ENCODE measurements at places on chromosomes 12 and 14. TPM values are rescaled to one million over a fixed set of nuclear protein-coding genes. Genes with fewer than 3 reads are reported as not detected.
A peak's percentile ranks its signal among the peaks of the same experiment; 100 is the strongest.

The C12orf54 gene
- not detected for total RNA-seq

The KRT77 gene
- not detected for total RNA-seq

The MYO1H gene
- not detected for total RNA-seq

The SYCP3 gene
- not detected for total RNA-seq

DNA sequence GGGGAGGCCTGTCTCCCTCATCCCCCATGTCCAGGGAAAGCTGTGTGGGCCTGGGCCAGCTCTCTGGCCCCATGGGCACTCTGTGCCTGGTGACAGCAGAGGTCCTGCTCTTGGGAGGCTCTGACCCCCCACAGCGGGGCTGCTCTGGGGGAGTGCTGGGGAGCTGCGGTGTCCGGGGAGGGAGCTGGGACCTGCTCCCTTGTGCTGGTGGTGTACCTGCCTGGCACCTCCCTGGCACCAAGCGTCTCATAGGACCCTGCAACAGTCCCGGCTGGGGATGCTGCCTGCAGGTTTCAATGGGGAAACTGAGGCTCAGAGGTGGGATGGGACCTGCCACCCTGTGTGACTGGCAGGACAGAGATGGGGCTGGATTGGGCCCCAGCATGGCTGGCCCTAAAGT is 111.3 kb downstream of the KIF26A start:
- no peaks in the 10 kb centered on the region for H3K27me3 ChIP-seq
- H3K27ac ChIP-seq = no peak overlapping the region
- H3K36me3 ChIP-seq = peaks cover 5% of the 10 kb centered on the region
- H3K4me1 ChIP-seq = no peaks in the 10 kb centered on the region
- H3K4me3 ChIP-seq = no peak overlapping the region

- no peak overlapping the region for H3K27ac ChIP-seq
- H3K4me1 ChIP-seq = peaks cover 17% of the 10 kb centered on the region
Measured at GRCh38 chr12:18581232-18581962, 156.4 kb downstream of the PLCZ1 start.

DNA sequence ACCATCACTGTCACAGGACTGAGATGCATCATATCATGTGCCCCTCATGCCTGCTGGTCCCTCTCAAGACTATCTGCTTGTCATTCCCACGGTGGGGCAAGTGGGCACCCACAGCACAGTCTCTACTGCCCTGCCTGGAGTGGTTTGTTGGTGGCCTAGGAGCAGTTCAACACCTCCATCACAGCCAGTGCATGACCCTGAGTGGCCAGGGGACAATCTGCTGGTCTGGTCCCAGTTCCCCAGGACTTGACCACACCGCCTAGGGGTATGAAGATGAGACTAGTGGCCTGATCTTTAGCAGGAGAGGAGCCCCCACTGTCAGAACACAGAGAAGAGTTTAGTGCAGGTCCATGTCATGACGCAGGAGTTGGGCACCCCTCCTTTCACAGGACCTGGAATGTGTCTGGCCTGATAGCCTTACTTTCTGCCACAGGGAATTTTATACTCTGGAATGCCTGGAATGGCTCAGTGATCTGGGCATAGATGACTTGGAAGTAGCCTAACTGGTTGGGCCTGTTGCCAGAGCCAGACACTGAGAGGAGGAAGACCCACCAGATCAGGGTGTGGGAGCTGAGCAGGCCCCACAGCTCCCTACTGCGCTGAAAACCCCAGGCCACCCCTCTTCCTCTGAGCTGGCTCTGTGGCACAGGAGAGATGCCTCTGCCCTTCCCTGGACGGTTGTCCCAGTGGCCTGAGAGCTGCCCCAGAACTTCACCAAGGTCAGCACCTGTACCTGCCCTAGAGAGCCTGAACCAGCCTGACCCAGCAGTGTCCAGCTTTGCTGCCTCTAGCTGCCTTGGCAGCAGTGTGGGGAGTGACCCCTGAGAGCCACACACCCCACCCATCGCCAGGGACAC is 83.3 kb downstream of the PUS7L start:
- no peaks in the 10 kb centered on the region for H3K36me3 ChIP-seq
- H3K27me3 ChIP-seq = no peaks in the 10 kb centered on the region
- DNase-seq = no peak

DNA sequence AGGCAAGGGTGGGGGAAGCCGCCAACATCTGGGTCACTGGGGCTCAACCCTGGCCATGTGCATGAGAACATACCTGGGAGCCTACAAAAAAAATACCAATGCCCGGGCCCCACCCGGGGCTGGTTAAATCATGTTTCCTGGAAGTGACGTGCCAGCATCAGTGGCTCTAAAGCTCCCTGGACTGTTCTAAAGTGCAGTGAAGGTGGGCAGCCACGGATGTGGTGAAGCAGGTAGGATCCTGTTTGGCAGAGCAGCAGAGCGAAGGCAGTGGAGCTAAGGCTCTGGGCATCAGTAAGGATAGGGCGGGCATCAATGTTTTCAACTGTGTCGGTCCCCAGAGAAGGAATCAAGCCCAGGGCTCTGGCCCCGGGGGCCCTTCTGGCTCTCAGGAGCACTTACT is 525 bp upstream of the GPR68 start:
- no peak for DNase-seq
- no peaks in the 10 kb centered on the region for H3K27me3 ChIP-seq
- H3K4me3 ChIP-seq = peak overlapping the region; percentile 81
- peaks cover 44% of the 10 kb centered on the region for H3K4me1 ChIP-seq
- peaks cover 8% of the 10 kb centered on the region for H3K36me3 ChIP-seq

GRCh38 chr12:63822352-63822751 is 22.1 kb upstream of the SRGAP1 start:
- H3K36me3 ChIP-seq = peaks cover 26% of the 10 kb centered on the region
- peaks cover 31% of the 10 kb centered on the region for H3K4me1 ChIP-seq
- peak; percentile 31 for DNase-seq
- H3K27ac ChIP-seq = peak overlapping the region; percentile 94

DNA sequence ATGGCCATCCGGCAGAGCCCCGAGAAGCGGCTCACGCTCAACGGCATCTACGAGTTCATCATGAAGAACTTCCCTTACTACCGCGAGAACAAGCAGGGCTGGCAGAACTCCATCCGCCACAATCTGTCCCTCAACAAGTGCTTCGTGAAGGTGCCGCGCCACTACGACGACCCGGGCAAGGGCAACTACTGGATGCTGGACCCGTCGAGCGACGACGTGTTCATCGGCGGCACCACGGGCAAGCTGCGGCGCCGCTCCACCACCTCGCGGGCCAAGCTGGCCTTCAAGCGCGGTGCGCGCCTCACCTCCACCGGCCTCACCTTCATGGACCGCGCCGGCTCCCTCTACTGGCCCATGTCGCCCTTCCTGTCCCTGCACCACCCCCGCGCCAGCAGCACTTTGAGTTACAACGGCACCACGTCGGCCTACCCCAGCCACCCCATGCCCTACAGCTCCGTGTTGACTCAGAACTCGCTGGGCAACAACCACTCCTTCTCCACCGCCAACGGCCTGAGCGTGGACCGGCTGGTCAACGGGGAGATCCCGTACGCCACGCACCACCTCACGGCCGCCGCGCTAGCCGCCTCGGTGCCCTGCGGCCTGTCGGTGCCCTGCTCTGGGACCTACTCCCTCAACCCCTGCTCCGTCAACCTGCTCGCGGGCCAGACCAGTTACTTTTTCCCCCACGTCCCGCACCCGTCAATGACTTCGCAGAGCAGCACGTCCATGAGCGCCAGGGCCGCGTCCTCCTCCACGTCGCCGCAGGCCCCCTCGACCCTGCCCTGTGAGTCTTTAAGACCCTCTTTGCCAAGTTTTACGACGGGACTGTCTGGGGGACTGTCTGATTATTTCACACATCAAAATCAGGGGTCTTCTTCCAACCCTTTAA is 1.5 kb downstream of the FOXG1 start:
- no peaks in the 10 kb centered on the region for H3K36me3 ChIP-seq
- H3K27ac ChIP-seq = no peak overlapping the region
- peaks cover 15% of the 10 kb centered on the region for H3K4me1 ChIP-seq
- H3K27me3 ChIP-seq = peaks cover 49% of the 10 kb centered on the region
- H3K4me3 ChIP-seq = no peak overlapping the region
- no peak for DNase-seq

- DNase-seq = no peak
- no peaks in the 10 kb centered on the region for H3K36me3 ChIP-seq
- peaks cover 12% of the 10 kb centered on the region for H3K4me1 ChIP-seq
- H3K4me3 ChIP-seq = no peak overlapping the region
- no peak overlapping the region for H3K27ac ChIP-seq
- peaks cover 1% of the 10 kb centered on the region for H3K27me3 ChIP-seq
Measured at GRCh38 chr14:55583942-55584468, 4.0 kb downstream of the KTN1 start.

DNA sequence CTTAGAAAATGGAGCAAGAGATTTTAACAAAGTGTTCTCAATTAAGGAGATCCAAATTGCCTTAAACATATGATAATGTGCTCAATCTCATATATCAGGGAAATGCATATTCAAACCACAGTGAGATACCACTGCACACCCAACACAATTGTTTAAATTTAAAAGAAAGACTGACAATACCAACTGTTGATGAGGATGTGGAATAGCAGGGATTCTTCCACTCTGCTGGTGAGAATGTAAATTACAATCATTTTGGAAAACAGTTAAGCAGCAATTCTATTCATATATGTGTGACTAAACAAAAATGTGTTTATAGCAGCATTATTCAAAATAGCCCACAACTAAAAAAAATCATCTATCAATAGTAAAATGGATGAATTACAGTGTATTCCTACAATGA is 144.2 kb downstream of the KICS2 start:
- H3K4me3 ChIP-seq = no peak overlapping the region
- peak; percentile 18 for DNase-seq
- H3K4me1 ChIP-seq = peaks cover 49% of the 10 kb centered on the region
- H3K36me3 ChIP-seq = peaks cover 60% of the 10 kb centered on the region
- H3K27me3 ChIP-seq = no peaks in the 10 kb centered on the region

- H3K4me3 ChIP-seq = no peak overlapping the region
- DNase-seq = no peak
- H3K36me3 ChIP-seq = no peaks in the 10 kb centered on the region
Measured at GRCh38 chr14:102573591-102574046, 18.8 kb upstream of the RCOR1 start.

DNA sequence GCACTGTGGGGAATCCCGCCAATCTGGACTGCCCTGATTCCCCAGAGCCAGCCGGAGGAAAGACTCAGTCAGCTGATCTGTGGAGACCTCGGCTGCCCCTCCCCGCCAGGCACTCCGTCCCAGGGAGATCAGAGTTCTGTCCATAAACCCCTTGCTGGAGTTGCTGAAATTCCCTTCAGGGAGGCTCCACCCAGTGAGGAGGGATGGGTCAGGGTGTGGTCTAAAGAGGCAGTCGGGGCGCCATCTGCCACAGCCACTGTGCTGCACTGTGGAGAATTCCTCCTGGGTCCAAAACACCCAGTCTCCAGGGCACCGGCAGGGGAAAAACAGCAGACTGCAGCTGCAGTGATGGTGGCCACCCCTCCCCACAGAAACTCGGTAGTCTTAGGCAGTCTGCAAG is 1922.3 kb upstream of the FLRT2 start:
- no peaks in the 10 kb centered on the region for H3K36me3 ChIP-seq
- no peaks in the 10 kb centered on the region for H3K27me3 ChIP-seq
- H3K4me3 ChIP-seq = no peak overlapping the region
- H3K4me1 ChIP-seq = no peaks in the 10 kb centered on the region

GRCh38 chr12:53324779-53325510 is 3.5 kb upstream of the AAAS start:
- peak; percentile 85 for DNase-seq
- peaks cover 12% of the 10 kb centered on the region for H3K27me3 ChIP-seq
- no peaks in the 10 kb centered on the region for H3K36me3 ChIP-seq
- peak overlapping the region; percentile 97 for H3K27ac ChIP-seq

GRCh38 chr12:81257947-81258551 is 180.2 kb downstream of the ACSS3 start:
- peak; percentile 56 for DNase-seq
- peaks cover 4% of the 10 kb centered on the region for H3K4me1 ChIP-seq
- peak overlapping the region; percentile 67 for H3K4me3 ChIP-seq

- H3K4me3 ChIP-seq = peak overlapping the region; percentile 10
- H3K27ac ChIP-seq = peak overlapping the region; percentile 64
- peak; percentile 50 for DNase-seq
- peaks cover 75% of the 10 kb centered on the region for H3K4me1 ChIP-seq
- H3K36me3 ChIP-seq = no peaks in the 10 kb centered on the region
Measured at GRCh38 chr12:116053479-116054200, 223.9 kb downstream of the MED13L start.

DNA sequence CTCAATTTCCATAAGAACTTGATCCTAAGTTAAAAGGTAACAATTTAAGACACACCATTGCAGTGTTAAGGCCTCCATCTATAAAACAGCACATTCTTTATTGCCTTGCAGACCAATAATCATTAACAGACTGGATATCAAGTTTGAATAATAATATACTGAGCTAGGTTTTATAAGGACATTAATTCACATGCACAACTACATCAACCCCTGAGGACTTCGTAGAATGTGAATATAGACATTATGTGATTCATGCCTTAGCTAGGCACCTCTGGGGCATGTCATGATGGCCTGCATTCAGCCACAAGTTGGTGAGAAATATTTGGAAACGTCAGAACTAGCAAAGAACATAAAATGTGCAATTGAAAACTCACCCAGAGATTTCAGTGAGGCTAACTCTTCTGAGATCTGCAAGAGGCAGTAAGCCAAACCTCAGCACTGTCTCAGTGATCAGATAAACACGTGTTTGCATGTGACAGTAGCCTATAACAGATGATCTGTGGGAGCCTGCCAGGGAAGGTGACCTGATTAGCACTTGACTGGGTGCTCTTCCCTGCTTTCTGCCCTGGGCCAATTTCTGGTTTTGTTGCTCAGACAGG is 492.2 kb downstream of the FLRT2 start:
- H3K4me3 ChIP-seq = no peak overlapping the region
- no peaks in the 10 kb centered on the region for H3K36me3 ChIP-seq
- DNase-seq = peak; percentile 16
- no peak overlapping the region for H3K27ac ChIP-seq

- peaks cover 5% of the 10 kb centered on the region for H3K36me3 ChIP-seq
- peak; percentile 68 for DNase-seq
- peak overlapping the region; percentile 12 for H3K27ac ChIP-seq
- peaks cover 9% of the 10 kb centered on the region for H3K27me3 ChIP-seq
Measured at GRCh38 chr12:49644620-49644994, 21.2 kb downstream of the PRPF40B start.

DNA sequence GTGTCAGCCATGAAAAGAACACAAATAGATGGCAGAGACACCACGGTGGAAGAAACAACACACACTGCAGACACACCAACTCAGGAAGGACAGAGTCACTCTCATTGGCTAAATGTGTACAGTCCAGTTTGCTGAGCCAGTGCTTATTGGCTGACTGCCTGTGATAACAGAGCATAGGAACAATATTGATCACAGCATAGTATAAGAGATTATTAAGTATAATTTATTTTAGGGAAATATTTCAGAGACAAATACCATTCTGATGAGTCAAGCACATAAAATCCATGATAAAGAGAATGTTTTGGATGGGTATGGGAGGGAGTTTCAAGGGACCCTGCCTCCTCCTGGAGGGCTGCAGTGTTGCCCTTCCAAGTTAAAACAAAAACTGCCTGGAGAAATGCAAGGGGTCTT is 50.9 kb downstream of the BTG1 start:
- no peaks in the 10 kb centered on the region for H3K27me3 ChIP-seq
- peak overlapping the region; percentile 13 for H3K4me3 ChIP-seq
- H3K27ac ChIP-seq = peak overlapping the region; percentile 62
- DNase-seq = no peak

Measured in HFFc6 (cell line).